Motor neuron (in vitro differentiated cells): ENCODE measurements at places on chromosomes 11 and 22. TPM values are rescaled to one million over a fixed set of nuclear protein-coding genes. Genes with fewer than 3 reads are reported as not detected.

GRCh38 chr11:46071091-46071490 lies 50.2 kb downstream of the PHF21A start:
- no peak for ATAC-seq

- no peak for ATAC-seq
Observed at GRCh38 chr22:19961201-19961580, 19.6 kb upstream of the TXNRD2 start.

GRCh38 chr22:38649841-38650522 lies 6.2 kb downstream of the FAM227A start:
- no peak for ATAC-seq

DNA sequence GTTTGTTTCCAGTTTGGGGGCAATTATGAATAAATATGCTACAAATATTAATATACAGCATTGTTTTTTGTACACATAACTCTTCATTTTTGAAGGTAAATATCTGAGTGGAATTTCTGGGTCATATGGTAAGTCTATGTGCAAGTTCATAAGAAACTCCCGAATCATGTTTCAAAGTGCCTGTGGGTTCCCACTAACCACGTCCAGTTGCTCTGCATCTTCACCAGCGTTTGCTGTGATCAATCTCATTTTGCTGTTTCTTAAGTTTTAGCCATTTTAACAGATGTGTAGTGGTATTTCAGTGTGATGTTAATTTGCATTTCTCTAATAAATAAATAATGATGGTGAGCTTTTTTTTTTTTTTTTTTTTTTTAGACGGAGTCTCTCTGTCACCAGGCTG lies 14.2 kb upstream of the CSRP3 start:
- no peak for ATAC-seq

- ATAC-seq, result peak; percentile 47
Observed at GRCh38 chr11:62542750-62543567, 3.6 kb downstream of the AHNAK start.

GRCh38 chr22:33049119-33049729 lies 9.0 kb downstream of the SYN3 start:
- peak; percentile 52 for ATAC-seq

DNA sequence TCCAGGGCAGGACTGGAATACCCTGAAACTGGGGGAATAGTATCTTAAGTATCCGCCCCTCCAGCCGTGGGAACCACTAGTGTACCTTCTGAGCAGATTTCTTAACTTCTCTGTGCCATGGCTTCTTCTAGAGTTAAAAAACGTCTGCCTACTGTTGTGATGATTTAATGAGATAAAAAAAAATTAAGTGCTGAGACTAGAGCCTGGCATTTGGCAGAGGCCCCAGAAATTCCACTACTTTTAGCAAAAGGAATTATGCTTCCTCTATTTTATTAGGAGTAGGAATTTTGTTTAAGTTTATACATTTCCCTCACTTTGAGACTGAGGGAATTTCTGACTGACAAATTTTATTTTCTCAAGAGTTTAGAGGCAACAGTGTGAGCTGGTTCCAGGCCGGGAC lies 371.2 kb upstream of the B3GAT1 start:
- ATAC-seq, result no peak

DNA sequence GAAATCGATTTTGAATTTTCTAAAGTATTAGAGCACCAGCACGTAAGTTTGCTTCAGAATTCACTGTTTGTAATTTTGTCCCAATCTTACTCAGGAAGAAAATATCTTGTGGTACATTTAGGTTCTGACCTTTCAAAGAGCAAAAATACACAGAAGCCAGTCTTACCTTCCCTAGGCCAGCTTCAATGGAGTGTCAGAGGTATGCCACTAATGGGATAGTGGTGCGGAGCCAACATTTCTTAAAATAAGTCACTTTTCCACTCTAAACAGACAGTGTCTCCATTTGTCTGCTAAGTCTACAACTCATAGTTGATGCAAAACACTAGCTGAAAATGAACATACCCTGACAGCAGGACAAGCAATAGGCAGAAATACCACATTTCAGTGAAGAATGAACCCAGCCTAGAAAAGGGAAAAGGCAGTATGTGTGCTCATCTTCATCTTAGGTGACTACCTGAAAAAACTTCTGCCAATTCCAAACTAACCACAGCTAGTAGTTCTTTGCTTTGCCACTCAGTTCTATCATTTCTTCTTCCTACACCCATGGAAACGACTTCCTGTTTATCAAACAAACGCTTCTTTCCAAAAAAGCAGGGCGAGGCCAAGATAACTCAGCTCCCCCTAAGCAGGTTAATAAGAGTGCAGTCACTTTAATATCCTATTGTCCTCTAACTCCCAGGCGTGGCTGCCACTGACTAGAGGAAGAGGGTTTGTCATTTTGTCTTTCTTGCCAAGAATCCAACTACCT lies 94.0 kb upstream of the APOA1 start:
- ATAC-seq, result no peak

GRCh38 chr11:78171951-78172350 lies 16.5 kb downstream of the KCTD21 start:
- no peak for ATAC-seq

- ATAC-seq, result no peak
Observed at GRCh38 chr22:22226448-22227187, 18.0 kb upstream of the VPREB1 start.

GRCh38 chr22:19668748-19669147 lies 45.6 kb upstream of the SEPTIN5 start:
- no peak for ATAC-seq

The GDPD4 gene
- total RNA-seq, result 0.10 TPM in 1 of 2 replicates, not detected in the other

The SLC29A2 gene
- 3.3 and 4.1 TPM in 2 replicates for total RNA-seq

The SCN2B gene
- total RNA-seq, result 0.08 and 0.09 TPM in 2 replicates
